Stimulated activated CD4-positive, alpha-beta T cell treated with anti-CD3 and anti-CD28 coated beads, Interleukin-15, amount 100 ng/mL, for 1 hour (primary cell): ENCODE measurements at places on chromosomes 1 and 21.

DNA sequence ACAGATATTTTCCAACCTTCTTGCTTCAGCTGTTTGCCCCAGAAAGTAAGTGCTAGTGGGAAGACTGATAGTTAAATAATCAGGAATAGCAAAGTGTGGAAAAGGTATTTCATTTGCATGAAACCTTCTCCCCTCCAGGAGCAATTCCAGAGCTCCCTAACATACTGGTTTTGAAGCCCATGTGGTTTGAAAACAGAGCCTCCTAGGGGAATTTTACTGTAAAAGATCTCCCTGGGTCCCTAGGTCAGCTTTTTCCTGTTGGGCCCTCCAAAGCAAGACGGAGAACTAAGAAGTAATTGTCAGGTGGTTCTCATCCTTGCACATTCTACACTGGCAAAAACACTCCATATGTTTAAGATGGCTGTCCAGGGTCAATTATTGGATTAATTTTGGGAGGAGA lies 218.7 kb upstream of the FOXD3 start:
- DNase-seq, result no peak

DNA sequence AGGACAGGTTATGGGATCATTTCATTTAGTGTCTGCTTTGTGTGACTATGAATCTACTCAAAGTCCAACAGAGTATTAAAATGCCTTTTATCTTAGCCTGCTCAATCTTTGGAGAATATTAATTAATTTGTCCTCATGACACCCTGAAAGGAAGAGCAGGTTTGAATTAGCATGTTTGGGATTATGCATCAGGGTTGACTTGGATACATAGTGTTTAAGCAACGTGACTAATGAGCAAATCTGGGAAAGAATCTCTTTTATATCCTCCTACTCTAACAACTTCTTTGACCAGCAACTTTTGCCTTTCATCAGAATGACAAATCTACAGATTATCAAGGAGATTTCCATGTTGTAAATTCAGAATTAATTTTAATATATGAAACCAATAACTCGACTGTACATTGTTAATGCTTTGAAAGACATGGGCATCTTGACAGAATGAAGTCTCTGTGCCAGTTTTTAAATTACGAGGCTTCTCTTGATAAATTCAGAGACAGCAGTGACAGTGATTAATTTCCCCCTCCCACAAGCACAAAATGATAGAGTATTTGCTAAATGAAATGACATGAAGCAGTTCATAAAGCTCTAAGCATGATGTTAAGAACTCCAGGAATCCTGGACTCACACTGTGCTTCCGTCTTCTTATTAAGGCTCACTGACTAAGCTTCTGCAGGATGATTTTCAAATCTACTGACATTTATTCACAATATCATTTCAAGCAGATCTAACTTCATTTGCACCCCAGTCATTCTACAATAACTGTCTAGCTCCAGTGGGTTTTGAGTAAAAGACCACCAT lies 156.5 kb downstream of the PCNX2 start:
- DNase-seq, result no peak

GRCh38 chr21:45381865-45382696 lies 22.9 kb upstream of the COL18A1 start:
- DNase-seq, result no peak

DNA sequence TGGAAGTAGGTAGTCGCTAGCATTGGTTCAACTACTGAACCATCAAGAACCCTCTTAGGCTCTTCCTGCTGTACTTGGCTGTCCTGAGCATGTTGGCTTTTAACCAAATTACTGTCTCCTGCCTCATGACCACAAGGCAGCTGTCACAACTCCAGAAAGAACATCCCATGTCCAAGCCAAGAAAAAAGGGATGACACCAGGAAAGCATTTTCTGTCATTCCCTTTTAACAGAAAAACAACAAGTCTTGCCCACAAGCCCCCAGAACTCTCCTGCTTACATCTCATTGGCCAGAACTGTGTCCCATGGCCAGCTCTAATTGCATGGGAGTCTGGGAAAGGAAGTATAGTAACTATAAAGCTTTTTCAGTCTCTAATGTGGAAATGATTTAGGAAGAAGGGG lies 2.4 kb upstream of the RNU5D-1 start:
- DNase-seq, result no peak

DNA sequence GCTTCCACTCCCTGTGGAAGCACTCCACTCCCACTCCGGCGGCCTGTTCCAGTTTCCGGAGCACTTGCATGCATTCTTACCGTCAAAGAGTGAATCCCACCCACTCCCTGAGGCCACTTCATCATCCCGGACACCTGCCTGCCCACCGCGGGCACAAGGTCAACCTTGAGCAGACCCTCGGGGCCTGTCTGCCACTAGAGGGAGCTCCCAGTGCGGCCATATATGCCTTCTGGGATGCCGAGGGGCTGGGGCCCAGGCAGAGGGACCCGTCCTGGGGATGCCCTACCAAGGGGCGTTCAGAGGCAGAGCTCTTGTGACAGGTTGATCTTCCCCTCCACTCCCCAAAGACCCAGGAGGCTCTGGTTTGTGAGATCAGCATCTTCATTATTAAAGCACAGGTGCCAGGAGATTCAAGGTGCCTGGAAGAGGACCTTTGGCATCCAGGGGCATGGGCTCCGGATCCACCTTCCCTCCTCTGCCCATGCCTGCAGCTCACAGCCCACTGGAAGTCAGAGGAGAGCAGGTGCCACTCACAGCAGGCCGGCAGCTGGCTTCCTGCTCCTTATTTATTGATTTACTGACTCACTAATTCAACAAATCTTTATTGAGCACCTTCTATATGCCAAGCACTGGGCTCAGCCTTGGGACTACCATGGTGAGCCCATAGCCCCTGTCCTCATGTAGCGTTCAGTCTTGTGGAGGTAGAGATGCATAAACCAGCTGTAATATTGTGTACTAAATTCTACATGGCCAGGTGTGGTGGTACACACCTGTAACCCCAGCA lies 47.3 kb downstream of the UBIAD1 start:
- DNase-seq, result peak; percentile 4

DNA sequence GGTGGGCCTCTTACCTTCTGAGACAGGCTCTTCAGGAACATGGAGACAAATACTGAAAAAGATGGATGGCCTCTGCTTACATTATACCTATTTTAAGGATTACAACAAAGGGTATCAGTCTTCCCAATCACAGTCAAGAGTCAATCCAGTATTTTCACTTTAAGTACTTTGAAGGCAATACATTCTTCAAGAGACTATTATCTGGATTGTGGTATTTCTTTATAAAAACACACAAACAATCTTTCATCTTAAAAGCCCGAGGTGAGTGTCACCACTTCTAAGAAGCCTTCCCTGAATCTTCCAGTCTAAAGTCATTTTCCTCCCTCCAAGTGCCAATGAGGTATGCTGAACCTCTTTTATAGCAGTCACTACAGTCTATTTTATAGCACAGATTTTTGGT lies 45.3 kb downstream of the WASF2 start:
- DNase-seq, result no peak

DNA sequence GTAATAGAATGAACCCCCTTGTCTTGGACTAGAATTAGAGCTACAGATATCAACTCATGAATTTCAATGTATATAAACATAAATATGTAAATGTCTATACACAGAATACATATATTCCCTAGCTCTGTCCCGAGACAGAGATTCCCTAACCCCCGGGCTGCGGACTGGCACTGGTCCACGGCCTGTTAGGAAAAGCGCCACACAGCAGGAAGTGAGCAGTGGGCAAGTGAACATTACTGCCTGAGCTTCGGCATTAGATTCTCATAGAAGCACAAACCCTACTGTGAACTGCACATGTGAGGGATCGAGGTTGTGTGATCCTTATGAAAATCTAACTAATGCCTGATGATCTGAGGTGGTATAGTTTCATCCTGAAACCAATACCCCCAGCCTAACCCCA lies 51.2 kb downstream of the PIK3R3 start:
- no peak for DNase-seq

DNA sequence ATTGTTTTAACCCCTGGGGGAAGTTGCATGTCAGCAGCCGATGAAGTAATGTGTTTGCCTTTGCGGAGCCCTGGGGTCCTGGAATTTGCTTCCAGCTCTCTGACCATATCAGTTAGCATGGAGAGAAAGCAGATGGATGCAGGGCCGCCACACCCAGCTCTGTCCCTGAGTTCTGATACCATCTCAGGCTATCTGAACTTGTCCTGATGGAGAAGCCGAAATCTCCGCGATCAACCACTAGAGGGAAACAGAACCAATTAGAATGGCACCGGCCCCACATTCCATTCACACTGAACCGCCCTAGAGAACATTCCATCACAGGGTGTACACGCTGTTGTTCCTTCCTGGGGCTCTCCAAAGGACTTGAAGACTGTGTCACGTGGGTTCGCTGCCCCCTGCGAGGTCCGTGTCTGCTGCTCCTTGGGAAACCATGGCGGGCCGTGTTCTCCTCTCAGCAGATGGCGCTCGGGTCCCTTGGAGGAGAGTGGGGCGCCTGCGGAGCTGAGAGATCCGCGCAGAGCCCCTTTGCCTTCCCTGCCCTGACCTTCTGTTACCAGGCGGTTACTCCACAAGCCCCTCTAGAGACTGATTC lies 75.4 kb downstream of the ABCA4 start:
- DNase-seq, result peak; percentile 12

GRCh38 chr1:38005195-38006007 lies at the start of gene FHL3:
Gene FHL3, minus strand, starts transcription at chr1:38005514. Its CDS starts 6,102 bp downstream, at chr1:37999412.
- DNase-seq, result no peak

GRCh38 chr1:119435052-119435451 lies 20.1 kb downstream of the HSD3B2 start:
- no peak for DNase-seq

- DNase-seq, result no peak
These were observed 2.3 kb upstream of the AUNIP start for GRCh38 chr1:25861316-25862286.

GRCh38 chr1:156796340-156797097 lies 20.1 kb downstream of the SH2D2A start:
- no peak for DNase-seq

DNA sequence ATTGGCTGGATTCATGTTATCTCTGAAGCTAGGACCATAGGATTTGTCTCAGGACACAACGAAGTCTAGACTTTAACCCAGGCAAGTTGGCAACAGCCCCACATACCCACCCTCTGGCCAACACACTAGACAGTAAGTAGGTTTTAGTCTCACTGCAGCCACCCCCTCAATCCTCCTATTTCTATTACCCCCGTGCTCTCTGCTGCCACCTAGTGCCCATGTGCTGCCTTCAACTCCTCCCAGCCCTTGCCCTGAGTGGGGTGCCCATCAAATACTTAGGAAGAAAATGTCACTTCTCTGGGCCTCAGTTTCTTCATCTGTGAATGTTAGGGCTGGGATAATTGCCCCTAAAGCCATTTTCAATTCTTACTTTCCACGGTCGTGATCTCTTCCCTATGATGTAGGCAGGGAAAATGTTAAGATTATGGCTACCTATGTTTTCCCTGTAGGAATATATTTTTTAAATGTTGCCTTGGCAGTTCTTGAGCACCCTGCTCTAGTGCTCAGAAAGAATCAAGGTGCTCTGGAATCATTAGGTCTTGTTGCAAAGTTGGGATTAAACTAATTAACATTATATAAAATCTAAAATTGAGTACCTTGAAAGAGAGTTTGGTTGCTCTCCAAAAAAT lies 213.0 kb downstream of the LMX1A start:
- DNase-seq, result no peak

DNA sequence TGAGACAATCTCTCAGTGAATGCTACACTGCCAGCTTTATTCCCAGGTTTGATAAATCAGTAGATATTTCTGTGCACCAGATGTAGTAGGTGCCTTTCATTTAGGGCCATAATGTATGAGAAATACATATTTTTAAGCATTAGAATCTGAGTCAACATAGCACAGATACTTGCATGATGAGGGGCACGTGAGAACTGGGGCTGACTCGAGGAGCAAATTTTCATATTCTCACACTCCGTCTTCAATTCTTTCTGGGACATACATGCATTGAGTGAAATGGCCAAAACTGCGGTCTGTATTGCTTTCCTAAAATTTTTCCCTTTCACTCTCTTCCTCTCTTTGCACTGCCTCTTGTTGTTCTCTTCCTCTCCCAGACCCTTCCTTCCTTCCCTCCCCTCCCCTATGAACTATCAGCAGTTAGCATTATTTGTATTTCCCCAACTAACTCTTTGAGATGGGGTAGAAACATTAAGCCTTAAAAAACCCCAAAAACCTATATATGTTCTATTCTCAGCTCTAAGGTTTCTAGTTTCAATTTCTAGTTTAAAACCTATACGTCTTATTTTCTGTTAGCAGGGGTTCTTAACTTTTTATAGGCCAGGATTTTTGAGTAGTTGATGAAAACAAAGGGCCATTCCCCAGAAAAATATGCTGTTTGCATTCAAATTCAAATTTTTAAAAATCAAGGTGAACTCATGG lies 289.1 kb downstream of the PTBP2 start:
- no peak for DNase-seq

- no peak for DNase-seq
These were observed 98.5 kb downstream of the AKT3 start for GRCh38 chr1:243751506-243751905.

DNA sequence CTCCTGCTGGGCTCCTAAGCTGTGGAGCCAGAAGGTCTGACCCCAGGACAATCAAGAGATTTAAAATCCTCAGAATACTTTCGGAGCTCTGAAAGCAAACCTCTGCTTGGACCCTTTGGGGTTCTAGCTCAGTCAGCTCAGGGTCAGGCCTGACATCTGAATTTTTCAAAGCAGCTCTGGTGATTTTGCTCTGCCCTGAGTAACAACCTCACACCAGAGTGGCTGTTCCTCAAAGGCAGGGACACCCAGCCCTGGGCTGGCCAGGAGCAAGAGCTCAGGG lies 11.9 kb downstream of the SLC1A7 start:
- no peak for DNase-seq
